HT-29 (cell line): ENCODE measurements at places on chromosomes 2 and 18. TPM values are rescaled to one million over a fixed set of nuclear protein-coding genes. Genes with fewer than 3 reads are reported as not detected.

Gene UGT1A5
- total RNA-seq, result 3.1 and 3.5 TPM in 2 replicates

Gene GALNT13
- total RNA-seq, result not detected in 2 replicates

Gene ITGA4
- total RNA-seq, result not detected in 2 replicates

Gene TMEM87B
- 9.1 and 18.7 TPM in 2 replicates for total RNA-seq

Gene ABCB11
- total RNA-seq, result 0.08 TPM in 1 of 2 replicates, not detected in the other

Gene DRC1
- total RNA-seq, result not detected in 2 replicates

Gene GAREM1
- 5.0 and 5.6 TPM in 2 replicates for total RNA-seq

Gene GKN1
- total RNA-seq, result not detected in 2 replicates

Gene TMEM247
- total RNA-seq, result not detected in 2 replicates

Gene RBM45
- total RNA-seq, result 6.1 and 10.3 TPM in 2 replicates

Gene INPP4A
- total RNA-seq, result 9.9 and 11.5 TPM in 2 replicates

GRCh38 chr2:143148757-143149156 is 19.5 kb downstream of the ARHGAP15 start:
- DNase-seq, result no peak

GRCh38 chr2:235419996-235420395 is 73.8 kb upstream of the AGAP1 start:
- peak; percentile 72 for DNase-seq

- DNase-seq, result no peak
Observed at GRCh38 chr2:1162768-1163584, 212.3 kb downstream of the SNTG2 start.

- DNase-seq, result peak; percentile 94
Observed at GRCh38 chr2:33475224-33476130, 972 bp upstream of the RASGRP3 start.

GRCh38 chr2:99725820-99726219 is 236.0 kb upstream of the REV1 start:
- no peak for DNase-seq

GRCh38 chr2:230589497-230590015 is 123.1 kb upstream of the CAB39 start:
- DNase-seq, result no peak

GRCh38 chr2:65499216-65499615 is 66.8 kb upstream of the SPRED2 start:
- DNase-seq, result no peak

GRCh38 chr18:25229081-25229480 is 122.9 kb downstream of the ZNF521 start:
- DNase-seq, result no peak

- DNase-seq, result no peak
Observed at GRCh38 chr2:53475321-53475720, 292.3 kb upstream of the CHAC2 start.

DNA sequence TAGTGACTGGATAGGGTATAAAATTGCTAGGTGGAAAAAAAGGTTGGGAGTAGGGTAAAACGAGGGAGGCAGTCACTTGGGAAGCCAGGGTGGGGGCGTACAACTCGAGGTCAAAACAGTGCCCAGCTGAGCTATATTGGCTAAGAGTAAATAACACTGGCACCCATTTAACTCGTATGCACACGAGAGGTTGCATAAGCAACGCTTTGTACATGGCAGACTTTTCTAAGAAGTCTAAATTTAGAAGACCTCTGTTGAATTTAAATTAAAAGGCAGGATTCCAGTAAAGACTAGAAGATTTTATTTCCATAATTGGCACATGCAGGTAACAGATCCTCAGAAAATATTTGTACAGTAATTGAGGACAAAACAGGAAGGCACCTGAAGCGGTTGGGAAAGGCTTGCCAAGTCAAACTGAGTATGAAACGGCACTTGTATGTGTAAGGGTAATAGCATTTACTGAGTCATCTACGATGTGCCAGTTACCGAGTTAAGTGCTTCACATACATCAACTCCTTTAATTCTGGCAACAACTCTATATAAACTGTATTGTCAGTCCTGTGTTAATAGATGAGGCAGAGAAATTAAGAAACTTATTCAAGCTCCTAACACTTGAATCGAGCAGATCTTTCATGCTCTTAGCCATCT is 1.4 kb upstream of the MALT1 start:
- DNase-seq, result peak; percentile 34

DNA sequence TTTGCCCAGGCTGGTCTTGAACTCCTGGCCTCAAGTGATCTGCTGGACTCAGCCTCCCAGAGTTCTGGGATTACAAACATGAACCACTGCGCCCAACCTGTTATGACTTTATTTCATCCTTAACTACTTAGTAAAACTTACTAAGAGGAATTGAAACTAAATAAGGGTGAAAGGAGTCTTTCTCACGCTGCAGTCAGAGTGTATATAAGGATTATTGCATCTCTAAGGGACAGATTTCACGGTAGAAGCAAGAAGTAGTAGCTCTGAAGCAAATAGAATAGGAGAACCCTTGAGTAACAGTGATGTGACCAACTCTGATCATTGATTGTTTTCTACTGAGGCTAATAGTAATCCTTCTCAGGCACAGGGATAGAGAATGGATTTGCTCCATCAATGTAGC is 960.1 kb downstream of the CPS1 start:
- DNase-seq, result no peak

DNA sequence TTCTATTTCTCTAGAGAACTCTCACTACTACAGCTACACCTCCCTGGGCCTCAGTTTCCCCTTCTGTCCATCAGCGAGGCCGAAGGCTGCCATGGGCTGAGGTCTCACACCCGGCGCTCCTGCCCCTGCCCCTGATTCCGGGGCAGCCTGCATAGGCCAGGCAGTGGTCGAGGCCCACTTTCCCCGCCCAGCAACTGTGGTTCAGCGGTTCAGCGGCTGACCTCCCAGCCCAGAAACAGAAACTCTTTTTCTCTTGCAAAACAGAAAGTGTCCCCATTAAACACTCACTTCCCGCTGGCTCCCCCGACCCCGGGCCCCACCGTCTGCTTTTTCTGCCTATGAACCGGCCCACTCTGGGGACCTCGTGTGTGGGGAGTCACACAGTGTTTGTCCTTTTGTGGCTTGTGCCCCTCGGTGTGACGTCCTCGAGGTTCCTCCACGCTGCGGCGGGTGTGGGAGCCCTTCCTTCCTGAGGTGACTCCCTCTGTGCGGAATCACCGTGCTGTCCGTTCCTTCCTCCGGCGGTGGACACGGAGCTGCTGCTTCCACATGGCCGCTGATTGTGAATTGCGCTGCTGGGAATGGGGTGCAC is 16.0 kb downstream of the PDCD1 start:
- DNase-seq, result no peak

DNA sequence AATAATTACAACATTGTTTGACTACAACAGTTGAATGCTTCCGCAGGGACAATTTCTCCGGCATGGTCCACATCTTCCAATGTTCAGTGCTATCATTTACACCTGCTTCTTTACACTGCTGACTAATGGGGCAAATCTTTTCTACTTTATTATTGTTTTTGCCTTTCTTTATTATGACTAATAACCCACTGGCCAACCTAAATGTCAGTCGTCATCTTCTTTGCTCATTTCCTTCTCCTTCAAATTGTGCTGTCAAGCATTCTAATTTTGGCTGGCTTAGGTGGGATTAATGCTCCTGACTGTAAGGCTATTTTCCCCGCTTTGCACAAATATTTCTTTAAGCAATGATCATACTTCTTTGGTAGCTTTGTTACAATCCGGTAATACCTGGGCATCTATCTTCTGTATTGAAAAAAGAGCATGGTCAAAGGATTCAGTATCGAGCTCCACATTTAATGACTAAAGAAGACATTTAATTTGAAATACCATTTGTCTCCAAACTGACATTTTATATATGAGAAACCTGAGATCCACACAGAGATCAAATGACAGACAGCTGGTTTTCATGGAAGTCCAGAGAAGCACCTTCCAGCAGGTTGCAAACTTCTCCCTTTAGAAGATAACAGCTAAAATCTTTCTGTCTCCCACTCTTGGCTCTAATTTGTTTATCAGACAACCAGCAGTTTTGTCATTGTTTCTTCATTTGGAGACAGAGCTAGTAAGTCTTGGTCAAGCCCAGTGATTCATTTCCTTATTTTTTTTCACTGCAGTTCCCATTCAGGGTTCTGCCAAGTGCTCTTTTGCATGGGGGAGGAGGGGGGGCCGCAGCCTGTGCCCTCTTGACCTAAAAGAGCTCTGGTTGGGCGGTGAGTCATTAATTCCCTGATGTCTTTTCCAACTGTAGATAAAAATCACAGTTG is 132.9 kb downstream of the SOCS6 start:
- peak; percentile 77 for DNase-seq

- DNase-seq, result no peak
Observed at GRCh38 chr2:133495226-133495625, 73.0 kb downstream of the NCKAP5 start.

DNA sequence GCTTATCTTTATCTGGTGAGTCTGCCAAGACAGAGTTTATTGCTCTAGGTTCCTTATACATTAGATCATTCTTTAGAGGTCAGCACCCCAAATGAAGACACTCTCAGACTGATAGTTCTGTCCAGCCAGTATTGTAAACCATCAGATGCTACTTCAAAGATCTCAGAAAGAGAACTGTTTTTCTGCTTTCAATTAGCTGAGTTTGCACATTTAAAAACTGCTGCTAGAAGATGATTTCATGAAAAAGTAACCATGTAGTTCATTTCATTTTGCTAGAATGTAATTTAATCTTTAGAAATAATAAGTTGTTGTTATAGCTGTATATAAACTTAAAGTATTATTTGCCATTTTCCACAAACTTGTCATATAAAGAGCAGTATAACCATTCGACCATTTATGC is 344.5 kb upstream of the ATP5MC3 start:
- no peak for DNase-seq

DNA sequence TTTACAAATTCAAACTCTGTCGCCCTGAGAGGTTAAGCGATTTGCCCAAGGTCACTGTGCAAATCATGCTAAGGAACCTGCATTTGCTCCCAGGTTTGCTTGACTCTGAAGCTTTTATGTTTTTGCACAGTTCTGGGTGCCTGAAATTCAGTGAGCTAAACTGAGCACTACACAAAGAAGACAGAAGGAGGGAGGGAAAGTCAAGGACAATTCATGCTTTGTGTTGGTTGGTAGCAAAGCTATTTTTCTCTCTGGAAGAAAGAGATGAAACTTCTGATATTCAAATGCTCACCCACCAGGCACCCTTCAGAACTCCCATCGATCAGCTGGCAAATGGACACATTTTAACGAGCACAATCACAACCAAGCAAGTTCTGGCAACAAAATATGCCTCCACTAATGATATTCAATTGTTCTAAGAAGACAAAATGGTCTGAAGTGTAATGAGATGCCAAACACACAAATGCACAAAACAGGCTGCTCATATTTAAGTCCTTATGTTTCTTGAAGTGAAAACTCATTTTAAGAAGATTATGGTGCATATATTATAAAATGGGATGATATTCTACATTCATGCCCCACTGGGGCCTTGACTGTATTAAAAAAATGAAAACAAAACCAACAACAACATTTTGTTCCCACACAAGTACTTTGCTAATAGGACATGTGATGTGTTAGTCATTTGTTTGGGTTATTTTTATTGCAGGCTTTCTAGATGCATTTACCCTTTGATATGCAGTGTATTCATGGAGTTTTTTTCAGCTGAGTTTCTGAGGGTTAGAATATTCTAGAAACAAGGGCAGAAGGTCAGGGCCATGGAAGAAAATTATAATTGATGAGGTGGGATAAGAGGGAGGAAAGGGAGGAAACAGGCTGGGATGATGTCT is 445.6 kb upstream of the CELF4 start:
- no peak for DNase-seq

DNA sequence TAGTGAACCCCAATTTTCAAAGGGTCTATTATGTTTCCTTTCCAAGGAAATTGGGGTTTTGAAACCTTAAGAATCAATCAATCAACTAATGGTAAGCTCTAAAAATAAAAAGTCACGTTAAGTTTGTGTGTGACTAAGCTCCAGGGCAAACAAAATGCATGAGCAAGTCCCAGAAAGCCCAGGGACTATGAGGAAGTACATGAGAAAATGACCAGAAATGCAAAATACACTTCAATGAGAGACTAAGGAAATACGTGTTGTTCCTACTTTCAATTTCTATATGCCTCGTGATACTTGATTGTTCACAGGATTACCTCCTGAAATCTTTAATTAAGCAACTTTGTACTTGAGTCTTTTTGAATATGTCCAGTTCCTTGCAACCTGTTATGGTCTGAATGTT is 684.4 kb upstream of the SYT4 start:
- DNase-seq, result no peak

- DNase-seq, result no peak
Observed at GRCh38 chr2:63977904-63978303, 41.3 kb downstream of the VPS54 start.

GRCh38 chr2:240898108-240898730 is 2.3 kb upstream of the MAB21L4 start:
- DNase-seq, result peak; percentile 74

DNA sequence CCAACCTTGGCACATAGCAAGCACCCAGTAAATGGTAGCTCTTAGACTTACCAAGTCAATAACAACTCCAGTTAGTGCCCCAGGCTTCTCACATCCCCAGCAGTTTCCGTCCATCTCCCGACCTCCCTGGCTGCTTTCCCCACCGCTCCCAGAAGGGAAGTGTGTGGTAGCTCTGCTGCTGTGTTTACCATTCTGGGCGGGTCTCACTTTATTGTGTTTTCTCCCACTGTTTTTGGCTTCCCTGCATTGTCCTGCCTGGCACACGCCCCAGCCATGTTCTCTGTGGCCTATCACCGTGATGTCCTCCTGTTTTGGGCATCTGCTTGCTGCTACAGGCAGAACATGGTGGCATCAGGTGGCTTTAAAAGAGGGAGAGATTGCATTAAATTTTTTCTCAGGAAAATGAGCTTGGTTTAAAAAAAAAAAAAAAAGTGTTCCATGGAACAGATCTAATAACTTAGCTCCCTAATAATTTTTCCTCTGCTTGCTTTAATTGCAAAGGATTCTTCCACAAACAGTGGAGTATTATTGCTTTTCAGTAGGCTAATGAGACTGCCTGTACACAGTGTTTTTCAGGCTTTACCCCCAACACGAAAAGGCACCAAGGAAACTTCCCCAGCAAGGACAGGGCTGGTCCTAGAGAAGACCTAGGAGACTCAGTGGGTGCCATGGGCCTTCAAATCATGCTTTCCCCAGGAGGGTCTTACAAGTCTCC is 8.0 kb upstream of the COX7A2L start:
- peak; percentile 42 for DNase-seq

DNA sequence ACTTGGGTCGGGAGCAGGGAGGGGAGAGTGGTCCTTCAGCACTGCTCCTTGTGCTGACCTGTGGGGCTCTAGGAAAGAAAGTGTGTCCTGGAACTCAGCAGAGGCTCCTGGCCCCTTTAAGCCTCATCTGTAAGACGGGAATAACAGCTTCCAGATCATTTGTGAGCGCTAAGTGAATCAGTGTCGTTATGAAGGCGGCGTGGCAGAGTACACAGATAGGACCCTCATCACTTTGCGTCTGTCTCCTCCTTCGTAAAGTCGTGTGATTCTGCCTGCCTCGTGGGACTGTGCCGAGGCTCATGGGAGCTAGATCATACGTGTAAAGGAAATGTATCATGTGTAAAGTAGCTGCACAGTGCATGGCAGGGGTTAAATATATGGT is 18.6 kb downstream of the COLEC11 start:
- no peak for DNase-seq
